Epithelial cell of umbilical artery (primary cell): ENCODE measurements at places on chromosomes 3 and 15. TPM values are rescaled to one million over a fixed set of nuclear protein-coding genes. Genes with fewer than 3 reads are reported as not detected.

Gene SNX33
- 4.0 and 4.5 TPM in 2 replicates for total RNA-seq

Gene VGLL3
- 3.2 and 5.6 TPM in 2 replicates for total RNA-seq

Gene STRIT1
- not detected in 2 replicates for total RNA-seq

Gene TLR9
- total RNA-seq = not detected in 2 replicates

Gene SPATA16
- not detected in 2 replicates for total RNA-seq
